ENCODE measurements at places on chromosomes 7 and 10.

DNA sequence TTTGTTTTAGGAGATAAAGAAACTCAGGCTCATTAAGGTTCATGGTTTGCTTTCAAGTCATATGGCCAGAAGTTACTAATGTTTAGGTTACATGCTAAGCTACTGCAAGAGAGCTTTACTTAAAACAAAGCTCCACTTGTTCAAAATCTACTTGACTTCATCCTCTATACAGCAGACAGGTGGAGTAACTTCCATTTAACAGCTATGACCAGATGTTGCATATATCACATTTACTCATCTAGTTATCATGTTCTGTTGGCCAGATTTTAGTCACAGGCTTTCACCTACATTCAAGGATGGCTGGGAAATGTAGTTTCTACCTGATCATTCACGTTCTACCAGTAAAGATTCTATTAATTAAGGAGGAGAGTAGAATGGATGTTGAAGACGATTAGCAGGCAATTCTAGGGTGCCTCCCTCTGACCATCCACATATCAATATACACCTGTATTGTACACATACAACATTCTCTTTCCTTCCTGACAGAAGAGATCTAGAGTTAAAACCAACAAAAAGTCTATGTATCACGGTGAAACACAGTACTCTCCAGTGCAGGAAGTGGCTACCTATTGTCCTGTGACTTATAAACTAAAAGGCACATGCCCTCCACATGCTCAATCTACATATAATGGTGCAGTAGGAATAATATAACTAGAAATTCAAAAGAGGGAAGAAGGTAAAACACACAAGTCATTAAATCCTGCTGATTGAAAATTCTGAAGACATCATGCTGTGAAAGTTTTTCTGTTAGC lies 488.0 kb downstream of the MDFIC start:
- no peak for DNase-seq

DNA sequence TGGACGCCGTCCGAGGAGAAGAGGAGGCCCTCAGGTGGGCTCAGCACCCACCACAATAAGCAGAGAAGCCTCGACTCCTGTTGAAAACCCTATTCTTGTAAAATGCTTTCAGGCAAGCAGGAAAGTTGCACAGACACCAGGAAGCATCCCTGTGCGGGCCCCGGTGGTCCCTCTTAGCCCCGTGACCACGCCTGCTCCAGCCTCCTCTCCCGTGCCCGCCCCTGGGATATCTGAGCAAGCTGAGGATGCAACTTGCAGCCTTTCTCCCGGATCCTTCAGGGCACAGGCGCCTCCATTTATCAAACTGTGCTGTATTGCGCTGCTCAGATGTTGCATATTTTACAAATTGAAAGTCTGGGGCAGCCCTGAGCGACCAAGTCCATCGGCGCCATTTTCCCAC lies 72.7 kb downstream of the CFAP46 start:
- DNase-seq, result no peak

DNA sequence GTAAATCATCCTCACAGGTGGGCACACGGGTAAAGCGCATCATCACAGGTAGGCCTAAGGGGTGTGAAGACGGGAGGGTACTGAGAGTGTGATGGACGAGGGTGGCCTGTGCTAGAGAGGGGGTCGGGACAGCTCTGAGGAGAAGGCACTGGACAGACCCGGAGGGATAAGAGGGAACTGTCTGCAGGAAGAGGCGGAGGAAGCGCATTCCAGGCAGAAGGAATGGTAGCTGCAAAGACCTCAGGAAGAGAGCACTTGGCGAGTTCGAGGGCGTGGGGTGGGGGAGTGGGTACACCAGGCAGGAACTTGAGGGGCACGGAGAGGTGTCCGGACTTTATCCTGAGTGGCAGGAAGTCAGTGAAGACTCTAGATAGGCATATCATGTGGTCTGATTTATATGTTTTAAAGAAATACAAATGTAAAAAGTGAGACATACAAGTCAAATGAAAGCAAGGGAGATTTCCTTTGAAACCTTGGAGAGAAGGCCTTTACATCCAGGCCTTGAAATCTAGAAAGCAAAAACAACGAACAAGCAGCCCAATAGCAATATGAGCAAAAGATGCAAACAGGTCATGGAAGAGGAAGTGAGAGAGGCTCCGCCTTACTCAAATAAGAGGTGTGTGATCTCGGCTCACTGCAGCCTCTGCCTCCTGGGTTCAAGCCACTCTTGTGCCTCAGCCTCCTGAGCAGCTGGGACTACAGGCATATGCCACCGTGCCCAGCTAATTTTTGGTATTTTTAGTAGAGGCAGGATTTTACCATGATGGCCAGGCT lies 3.6 kb downstream of the LHPP start:
- DNase-seq, result no peak

DNA sequence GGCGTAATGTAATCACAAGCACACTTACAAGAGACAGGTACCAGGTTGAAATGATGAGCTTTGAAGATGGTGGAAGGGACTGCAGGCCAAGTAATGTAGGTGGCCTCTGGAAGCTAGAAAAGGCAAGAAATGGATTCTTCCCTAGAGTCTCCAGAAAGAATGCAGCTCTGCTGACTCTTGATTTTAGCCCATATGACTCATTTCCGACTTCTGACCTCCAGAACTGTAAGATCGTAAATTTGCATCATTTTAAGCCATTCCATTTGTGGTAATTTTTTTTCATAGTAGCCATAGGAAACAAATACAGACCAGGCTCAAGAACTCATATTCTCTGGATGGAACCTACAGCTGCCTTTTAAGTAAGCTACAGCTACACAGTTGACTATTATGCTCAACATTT lies 315.5 kb downstream of the MAGI2 start:
- DNase-seq, result peak; percentile 62

All from astrocyte of the spinal cord (primary cell).